ENCODE measurements at places on chromosomes 7 and 10.

- DNase-seq, result no peak
Observed at GRCh38 chr7:139559364-139560105, 36.0 kb downstream of the CLEC2L start.

DNA sequence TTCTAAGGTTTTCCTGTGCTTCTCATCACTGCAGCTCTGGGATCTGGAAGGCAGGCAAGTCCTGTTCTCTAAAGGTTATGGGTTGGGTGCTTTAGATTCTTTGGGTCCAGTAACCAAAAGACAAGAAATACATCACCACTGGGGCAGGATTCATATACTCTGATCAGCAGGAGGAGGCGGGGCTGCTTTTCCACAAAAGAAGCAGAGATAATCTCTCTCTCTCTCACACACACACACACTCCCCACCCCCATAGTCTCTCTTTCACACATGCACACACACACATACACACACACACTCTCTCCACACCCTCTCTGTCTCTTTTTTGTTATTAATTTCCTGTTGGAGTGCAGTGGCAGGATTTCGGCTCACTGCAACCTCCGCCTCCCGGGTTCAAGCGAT lies 13.0 kb upstream of the ACBD5 start:
- DNase-seq, result no peak

DNA sequence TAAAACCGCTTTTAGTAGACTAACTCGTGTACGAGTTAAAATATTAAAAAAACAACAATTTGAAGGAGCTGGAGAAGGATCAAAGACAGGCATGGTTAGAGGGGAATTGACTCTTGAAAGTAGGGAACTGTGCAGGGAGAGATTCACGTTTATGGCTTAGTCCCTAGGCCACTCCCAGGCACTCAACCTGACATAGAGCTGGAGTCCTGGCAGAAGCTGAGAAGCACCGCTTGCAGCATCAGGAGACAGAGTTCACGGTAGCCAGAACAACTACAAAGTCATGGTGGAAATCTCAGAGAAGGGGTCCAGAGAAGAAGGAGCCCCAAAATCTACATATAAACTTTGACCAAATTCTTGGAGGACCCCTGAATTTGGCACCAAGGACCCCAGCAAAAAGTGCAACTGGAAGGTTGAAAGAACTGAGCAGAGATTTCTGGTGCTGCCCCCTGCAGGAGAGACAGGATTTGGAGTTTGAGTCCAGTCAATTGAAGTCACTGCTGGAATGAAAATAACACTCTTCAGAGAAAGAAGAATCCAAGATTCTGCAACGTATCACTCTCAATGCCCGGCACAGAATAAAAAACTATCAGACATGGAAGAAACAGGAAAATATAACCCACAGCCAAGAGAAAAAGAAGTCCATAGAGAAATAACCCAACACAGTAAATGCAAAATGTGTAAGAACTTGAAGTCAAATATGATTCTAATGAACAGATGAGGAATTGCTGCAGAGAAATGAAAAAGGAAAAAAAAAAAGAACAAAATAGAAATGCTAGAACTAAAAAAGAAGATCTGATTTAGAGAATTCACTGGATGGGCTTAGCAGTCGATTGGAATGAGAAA lies 493.3 kb upstream of the PODXL start:
- no peak for DNase-seq

- no peak for DNase-seq
Observed at GRCh38 chr10:29751240-29751639, 116.5 kb upstream of the SVIL start.

DNA sequence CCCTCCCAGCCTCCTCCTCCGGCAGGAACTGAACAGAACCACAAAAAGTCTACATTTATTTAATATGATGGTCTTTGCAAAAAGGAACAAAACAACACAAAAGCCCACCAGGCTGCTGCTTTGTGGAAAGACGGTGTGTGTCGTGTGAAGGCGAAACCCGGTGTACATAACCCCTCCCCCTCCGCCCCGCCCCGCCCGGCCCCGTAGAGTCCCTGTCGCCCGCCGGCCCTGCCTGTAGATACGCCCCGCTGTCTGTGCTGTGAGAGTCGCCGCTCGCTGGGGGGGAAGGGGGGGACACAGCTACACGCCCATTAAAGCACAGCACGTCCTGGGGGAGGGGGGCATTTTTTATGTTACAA lies 83.3 kb downstream of the PAX2 start:
- DNase-seq, result no peak

- DNase-seq, result no peak
Observed at GRCh38 chr7:155282671-155283070, 15.0 kb upstream of the INSIG1 start.

- no peak for DNase-seq
Observed at GRCh38 chr10:117470733-117471132, 71.8 kb upstream of the EMX2 start.

GRCh38 chr7:35681231-35682029 lies 13.5 kb downstream of the HERPUD2 start:
- no peak for DNase-seq

- no peak for DNase-seq
Observed at GRCh38 chr7:99525713-99526440, 21.4 kb downstream of the ZKSCAN5 start.

DNA sequence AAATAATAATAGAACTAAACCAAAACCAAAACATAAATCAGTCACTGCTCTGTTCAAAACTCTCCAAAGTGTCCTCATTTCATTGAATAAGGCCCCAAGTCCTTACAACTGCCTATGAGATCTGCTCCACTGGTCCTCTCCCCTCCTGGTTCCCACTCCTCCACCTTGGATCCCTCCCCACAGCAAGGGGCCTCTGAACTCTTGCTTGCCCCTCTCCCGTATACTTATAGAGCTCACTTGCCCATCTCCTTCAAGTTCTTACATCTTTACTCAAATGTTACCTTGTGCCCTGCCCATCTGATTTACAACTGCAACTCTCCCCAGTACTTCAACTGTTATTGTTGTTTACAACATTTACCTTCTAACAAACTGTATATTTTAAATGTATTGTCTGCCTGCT lies 819 bp downstream of the POLD2 start:
- DNase-seq, result no peak

DNA sequence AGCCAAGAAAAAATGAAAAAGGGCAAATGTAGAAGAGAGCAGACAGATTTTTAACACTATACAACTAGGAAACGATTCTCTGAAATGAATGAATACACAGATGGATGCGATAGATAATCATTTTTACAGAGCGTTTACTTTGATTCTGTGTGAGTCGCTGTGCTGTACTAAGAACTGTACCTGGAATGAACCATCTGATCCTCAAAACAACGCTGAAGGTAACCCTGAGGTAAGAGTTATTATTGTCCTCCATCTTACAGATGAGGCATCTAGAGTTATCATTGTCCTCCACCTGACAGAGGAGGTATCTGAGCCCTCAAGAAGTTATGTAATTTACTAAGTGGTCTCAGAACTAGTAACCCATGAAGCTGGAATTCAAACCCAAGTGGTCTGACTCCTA lies 80.2 kb downstream of the CHCHD3 start:
- no peak for DNase-seq

DNA sequence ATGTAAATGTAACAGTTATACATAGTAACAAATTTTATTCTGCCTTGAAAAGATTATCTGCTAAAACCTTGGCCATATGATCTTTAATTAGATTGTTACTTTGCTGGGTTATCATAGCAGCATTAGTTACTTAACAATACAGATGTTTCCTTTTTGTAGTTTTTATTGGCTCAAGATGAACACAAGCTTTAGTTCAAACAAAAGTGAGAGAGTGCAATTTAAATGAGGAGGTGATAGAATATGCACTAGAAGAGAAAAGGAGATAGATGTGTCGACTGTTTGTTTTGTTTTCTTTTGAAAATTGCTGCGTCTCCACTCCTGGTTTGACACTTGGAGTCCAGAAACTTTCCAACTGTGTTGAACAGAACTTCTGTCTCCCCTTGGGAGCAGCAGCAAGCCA lies 91.4 kb upstream of the CAV2 start:
- no peak for DNase-seq

DNA sequence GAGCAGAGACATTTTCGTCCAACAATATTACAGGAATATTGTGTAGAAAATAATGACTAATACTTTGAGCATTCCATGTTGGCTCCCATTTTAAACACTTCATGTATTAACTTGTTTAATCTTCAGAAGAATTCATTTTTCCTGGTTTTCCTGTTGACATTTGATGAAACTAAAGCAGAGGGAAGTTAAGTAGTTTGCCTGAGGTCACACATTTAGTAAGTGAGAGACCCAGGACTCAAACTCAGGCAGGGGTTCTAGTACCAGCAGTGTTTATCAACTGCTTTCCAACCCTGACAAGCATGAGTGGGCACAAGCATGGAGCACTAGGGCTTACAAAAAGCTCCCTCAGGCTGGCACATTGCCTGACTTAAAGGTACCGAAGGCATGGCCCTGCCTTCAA lies 719.1 kb downstream of the AUTS2 start:
- DNase-seq, result no peak

DNA sequence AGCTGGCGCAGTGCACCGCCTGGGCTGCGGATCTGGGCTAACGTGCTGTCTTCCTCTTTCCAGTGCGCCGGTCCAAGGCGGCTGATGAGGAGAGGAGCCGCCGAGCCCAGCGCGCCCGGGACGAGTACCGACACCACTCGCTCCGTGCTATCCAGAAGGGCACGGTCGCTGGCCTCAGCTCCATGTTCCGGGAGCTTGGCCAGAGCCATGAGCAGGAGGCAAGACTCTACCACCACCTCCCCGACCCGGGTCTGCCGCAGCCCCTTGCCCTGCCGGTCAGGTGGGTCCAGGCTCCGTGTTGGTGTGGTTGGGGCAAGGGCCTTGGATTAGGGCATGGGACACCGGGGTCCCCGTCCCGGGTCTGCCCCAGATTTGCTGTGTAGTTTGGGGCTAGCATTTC lies 65.8 kb downstream of the SH2D4B start:
- DNase-seq, result no peak

DNA sequence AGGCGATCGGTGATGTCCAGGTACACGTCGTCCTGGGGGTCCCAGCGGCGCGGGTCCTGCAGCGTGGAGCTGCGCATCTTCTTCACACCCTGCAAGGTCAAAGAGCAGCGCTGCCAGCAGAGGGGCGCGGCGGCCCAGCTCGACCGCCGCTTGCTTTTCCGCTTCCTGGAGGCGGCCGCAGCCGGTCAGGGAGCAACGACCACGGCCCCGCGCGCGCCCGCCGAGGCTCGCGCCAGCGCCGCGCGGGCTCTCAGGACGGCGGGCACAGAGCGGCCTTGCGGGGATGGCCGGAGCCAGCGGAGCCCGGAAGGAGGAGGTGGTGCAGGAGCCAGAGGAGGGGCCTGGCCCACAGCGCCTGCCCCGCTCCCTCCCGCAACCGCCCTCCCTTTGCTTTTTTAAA lies 76.4 kb upstream of the CDC14C start:
- DNase-seq, result no peak

DNA sequence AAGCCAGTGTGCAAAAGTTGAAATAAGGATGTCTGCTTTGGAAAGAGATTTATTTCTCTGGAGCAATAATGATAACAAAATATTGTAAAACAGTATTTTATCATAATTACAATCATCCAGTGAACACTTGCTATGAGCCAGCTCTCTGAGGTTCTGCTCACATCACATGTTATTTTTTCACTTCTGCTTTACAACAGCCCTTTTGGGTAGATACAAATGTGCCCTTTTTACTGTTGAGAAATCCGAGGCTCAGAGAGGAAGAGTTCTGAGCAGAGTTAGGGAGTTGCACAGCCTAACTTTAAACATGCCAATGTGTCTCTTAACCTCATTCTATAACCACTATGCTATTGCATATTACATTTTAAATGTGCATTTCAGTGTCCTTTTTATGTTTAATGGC lies 232.6 kb upstream of the CDC14C start:
- DNase-seq, result no peak

- DNase-seq, result no peak
Observed at GRCh38 chr10:121418126-121418777, 180.0 kb downstream of the FGFR2 start.

GRCh38 chr7:87210506-87210905 lies 9.0 kb downstream of the TMEM243 start:
- no peak for DNase-seq

Data from NCI-H1417 treated with DMSO at 0.1 percent for 48 hours (cell line).